ENCODE measurements at places on chromosomes 6 and 20.

- DNase-seq = no peak
Measured at GRCh38 chr6:13629459-13630116, 14.5 kb downstream of the NOL7 start.

GRCh38 chr6:122130026-122130348 is 269.5 kb upstream of the HSF2 start:
- DNase-seq = no peak

DNA sequence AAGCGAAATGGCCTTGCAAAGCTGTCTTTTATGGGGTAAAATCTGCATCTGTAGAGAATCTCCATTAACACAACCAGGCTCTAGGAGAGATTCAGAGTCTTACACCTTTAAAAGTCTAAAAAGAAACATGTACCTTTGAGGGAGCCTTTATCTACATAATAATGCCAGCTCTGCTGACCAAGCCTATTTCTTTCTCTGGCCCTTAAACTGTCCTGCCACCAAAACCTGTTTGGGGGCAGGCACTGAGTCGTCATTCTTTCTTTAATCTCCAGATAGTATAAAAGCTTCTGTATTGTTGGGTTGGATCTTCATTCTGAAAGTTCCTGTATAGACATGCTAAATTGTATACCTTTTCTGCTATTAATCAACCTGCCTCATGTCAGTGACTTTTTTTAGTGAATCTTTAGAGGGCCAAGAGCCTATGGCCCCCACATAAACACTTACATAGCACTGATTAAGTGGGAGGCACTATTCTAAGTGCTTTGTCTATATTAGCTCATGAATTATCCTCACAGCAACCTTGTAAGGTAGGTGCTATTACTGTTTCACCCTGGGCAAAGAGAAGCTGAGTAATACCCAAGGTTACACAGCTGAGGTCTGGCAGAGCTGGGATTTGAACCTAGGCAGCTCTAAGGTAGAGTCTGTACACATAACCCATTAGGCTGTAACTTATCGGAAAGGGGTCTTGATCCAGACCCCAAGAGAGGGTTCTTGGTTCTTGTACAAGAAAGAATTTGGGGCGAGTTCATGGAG is 232.3 kb upstream of the DTNBP1 start:
- DNase-seq = no peak

DNA sequence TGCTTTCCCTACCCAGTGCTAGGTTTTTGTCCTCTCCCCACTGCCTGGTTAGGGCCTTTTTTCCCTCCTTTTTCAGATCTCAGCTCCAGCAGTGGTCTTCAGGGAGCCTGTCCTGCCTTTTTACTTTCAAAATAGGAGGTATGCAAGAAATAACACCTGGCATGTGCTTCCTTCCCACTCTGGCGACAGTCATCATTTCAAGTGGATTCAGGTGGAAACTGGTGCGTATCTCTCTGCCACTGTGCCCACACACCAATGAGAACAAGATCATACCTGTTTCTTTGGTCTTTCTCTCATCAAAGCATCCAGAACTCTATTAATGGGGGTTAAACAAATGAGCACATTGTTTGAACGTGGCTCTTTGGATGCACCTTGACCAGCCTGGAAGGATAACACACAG is 95.7 kb upstream of the GGTLC1 start:
- DNase-seq = no peak

DNA sequence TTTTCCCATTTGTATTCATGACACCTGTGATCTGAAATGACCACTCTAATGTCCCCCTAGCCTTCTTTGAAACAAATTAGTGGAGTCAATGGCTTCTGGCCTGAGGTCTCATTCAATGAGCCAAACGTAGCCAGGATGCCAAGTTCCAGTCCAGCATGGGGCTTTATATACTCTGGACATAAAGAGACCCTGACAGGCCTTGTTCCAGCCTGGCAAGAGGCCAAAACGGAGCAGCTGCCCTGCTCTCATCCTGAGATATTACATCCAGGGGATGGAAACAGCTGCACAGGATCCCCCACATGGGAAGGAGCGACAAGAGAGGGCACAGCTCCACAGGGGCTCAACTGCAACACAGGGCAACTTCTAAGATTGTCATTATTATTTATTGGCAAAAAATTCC is 437.8 kb downstream of the CDH26 start:
- no peak for DNase-seq

GRCh38 chr6:2344319-2344905 is 99.0 kb upstream of the GMDS start:
- no peak for DNase-seq

GRCh38 chr6:2877960-2878359 is 25.1 kb downstream of the SERPINB9 start:
- DNase-seq = no peak

Data from T follicular helper cell (primary cell).